DMS79 treated with DMSO at 0.1 percent for 48 hours (cell line): ENCODE measurements at places on chromosomes 6 and 20.

DNA sequence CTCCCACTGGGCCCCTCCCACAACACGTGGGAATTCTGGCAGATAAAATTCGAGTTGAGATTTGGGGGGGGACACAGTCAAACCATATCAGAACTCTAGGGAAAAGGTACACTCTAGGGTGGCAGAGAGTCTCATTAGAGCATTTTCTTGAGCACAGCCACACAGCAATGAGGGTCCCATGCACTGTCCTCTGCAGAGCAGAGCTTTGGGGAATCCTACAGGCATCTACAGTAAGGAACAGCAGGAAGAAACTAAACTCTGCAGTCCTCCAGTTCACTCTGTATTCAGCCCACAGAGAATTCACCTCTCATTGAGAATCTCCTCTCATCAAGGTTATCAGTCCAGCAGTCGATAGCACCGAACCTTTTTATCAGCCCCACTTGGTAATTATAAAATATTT lies 438.6 kb upstream of the NOX3 start:
- DNase-seq, result no peak

GRCh38 chr6:44245912-44246662 lies 814 bp upstream of the HSP90AB1 start:
- DNase-seq, result peak; percentile 88

GRCh38 chr6:40912158-40912946 lies 126.7 kb downstream of the UNC5CL start:
- DNase-seq, result peak; percentile 94

DNA sequence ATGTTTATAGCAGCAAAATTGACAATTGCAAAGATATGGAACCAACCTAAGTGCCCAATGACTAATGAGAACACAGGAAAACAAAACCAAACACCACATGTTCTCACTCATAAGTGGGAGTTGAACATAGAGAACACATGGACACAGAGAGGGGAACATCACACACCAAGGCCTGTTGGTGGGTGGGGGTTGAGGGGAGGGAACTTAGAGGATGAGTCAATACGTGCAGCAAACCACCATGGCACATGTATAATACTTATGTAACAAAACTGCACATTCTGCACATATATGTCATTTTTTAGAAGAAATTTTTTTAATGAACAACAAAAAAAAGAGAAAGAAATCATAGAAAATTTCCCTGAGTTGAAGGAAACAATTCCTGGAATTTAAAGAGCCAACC lies 3.9 kb downstream of the EPM2A start:
- DNase-seq, result no peak

- no peak for DNase-seq
Measured at GRCh38 chr6:134532694-134533624, 215.0 kb upstream of the SGK1 start.

DNA sequence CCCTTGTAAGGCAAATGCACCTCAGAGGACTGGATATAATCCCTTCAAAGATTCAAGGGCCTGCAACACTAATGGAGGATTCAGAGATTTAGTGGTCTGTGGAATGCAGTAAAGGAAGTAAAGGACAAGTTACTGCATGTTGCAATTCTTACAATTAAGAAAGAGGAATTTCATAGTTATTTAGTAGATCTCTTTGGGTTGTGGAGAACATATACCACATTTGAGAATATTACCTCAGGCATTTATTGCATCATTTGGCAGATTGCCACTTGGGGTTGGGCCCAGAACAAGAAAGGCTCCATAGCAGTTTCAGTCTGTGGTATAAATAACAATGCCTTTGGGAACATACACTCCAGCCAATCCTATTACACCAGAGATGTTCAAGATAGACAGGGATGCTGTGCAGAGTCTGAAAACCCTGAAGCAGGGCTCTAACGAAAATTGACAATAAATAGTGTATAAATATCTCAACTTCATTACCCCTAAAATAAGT lies 20.9 kb upstream of the EPM2A start:
- DNase-seq, result peak; percentile 81

DNA sequence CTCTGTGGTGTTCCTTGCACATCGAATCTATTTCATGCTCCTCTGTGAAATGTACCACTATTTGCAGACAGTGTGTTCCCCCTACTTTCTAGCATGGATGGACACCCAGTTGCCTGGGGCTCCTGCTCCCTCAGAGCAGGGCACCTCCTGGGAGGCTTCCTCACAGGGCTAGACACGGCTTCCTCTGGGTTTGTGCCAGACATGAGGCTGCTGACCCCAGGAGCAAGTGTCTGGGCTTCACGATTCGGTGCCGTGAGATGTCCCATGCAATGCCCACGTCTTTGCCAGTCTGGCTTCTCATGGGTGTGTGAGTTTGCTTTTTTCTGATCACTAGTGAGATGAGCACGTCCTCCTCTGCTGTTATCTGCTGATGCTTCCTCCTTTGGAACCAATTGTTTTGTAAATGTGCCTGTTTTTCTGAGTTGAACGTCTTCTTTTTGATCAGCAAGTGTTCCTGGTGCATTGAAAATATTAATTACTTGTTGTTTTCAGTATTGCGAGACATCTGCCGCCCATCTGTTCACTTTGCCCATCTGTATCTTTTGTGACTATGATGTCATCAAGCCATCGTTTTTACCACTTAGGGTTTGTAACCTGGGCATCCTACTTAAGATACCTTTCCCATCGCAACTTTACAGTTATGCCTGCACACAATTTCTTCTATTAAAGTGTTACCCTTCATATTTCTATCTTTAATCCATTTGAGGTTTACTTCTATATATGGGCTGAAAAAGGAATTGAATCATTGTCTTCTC lies 92.0 kb downstream of the TTLL2 start:
- no peak for DNase-seq

GRCh38 chr6:15522026-15522425 lies 140.8 kb downstream of the DTNBP1 start:
- no peak for DNase-seq

DNA sequence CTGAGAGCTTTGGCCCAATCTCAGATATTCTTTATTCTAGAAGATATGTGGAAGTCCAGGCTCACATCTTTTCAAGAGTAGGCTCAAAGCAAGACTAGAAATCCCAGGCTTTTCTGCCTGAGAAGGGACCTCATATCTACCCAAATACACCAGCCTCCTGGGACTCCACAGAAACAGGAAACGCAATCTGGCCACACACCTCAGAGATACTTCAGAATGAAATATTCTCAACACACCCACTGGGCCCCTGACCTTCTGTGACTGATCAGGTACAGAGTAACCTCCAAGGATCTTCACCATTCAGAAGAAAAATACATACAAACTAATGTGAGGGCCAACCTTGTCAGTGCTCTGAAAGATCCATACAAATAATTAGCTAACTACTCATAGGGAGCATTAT lies 183.2 kb downstream of the HIVEP2 start:
- no peak for DNase-seq

GRCh38 chr6:127190552-127190951 lies 72.1 kb downstream of the RSPO3 start:
- DNase-seq, result no peak

GRCh38 chr20:44129911-44130718 lies 56.9 kb downstream of the JPH2 start:
- no peak for DNase-seq

DNA sequence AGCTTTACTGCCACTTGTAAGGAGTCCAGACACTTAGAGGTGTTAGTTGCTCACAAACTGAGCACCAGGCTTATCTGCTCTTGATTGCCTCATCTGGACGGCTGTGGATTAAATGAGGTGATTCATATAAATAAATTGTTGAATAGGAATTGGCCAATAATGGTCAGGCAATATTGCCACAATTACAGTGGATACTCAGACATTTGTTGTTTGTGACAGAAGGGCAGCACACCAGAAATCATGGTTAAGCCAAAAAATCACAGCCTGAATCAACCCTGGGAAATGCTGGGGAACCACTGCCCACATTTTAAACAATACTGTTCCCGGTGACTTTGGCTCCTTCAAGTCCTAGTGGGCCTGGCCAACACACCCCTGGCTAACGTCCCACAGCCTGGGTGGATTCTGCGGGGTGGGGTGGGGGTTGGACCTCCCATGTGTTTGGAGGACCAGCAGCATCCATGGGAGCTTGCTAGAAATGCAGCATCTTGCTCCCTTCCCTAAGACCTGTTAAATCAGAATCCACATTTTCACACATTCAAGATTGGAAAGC lies 29.5 kb upstream of the SPDEF start:
- no peak for DNase-seq

DNA sequence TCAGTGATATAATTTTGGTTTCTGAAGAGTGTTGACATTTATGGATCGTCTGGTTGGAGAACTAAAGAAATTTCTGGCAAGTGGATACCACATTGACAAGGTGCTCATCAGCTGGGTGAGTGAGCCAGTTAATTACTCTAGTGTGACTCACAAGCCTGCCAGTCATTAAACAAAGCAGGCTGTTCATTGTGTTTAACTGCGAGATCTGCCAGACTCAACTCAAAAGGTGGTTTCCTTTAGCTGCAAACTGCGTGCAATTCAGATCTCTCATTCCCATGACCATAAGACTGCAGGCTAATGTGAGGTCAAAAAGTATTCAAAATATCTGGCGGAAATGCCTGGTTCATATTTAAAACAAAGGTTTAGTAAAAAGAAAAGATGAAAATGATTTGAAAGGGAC lies 32.5 kb upstream of the IYD start:
- peak; percentile 37 for DNase-seq

GRCh38 chr6:19354181-19354580 lies 483.0 kb upstream of the ID4 start:
- DNase-seq, result no peak

DNA sequence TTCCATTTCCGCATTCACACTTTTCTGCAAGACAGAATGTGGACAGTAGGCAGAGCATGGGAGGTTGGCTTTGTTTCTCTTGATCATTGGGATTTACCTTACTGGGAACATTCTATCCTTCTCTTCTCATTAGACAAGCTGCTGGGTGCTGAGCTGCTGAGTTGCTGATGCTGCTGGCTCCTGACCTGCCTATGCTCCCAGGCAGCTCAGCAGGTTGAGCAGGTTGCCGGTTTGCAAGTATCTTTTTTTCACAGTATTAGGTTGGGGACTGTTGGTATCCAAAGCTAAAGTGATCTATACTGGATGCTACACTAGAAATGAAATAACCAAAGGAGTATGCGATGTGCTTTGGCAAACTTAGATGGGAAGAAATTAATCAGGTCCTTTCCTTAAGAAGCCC lies 23.7 kb upstream of the ADGRF4 start:
- DNase-seq, result no peak

DNA sequence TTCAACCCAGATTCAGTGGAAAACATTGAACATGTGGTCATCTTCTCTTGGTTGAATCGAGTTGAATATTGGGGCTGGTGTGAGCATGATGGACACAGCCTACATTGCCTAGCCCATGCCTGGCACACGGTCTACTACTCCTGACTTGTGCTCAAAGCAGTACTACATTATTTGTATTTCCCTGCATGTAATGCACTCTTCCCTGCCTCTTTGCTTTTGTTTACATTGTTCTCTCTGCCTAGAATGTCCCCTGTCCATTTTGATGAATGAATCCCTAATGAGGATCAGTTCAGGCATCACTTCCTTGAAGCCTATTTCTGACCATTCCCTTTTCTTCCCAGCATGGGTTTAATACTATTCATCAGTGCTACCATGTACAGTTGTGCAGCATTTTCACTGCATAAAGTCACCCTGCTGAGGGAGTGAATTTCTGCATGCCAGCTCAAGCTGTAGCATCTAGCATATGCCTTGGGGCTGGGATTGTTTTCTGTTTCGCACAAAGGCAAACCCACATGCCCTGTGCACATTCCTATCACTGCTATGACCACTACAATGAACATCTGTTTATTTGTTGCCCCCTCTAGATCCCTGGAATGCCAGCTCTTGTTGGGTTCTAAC lies 75.3 kb upstream of the CCN6 start:
- DNase-seq, result no peak

GRCh38 chr6:129709196-129709768 lies 695 bp downstream of the ARHGAP18 start:
- no peak for DNase-seq

DNA sequence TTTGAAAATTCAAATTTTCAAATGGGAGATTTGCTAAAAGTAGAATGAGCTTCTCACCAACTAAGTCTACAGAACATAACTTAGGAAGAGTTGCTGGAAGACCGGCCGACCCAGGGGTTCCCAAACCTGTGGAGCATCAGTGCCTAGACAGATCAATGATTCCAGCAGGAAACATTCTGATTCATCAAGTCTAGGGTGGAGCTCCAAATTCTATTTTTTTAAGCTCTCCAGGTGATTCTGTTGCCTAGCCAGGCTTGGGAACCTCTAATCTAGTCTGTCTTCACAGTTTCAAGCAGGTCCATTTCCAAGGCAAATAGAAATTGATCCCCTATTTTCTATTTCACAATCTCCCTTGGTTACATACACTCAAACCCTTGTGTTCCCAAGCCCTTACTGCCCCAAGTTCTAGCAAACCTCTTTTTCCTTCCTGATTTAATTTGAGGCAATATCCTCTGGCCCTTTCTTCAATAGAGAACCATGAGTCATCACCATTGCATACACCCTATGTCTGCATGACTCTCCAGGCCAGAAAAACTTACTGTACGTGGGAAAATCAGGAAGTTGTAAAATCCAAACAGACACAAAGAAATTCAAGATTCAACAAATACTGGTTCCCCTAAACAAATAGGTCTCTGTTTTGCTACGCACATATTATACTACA lies 8.9 kb downstream of the ATXN1 start:
- DNase-seq, result no peak

DNA sequence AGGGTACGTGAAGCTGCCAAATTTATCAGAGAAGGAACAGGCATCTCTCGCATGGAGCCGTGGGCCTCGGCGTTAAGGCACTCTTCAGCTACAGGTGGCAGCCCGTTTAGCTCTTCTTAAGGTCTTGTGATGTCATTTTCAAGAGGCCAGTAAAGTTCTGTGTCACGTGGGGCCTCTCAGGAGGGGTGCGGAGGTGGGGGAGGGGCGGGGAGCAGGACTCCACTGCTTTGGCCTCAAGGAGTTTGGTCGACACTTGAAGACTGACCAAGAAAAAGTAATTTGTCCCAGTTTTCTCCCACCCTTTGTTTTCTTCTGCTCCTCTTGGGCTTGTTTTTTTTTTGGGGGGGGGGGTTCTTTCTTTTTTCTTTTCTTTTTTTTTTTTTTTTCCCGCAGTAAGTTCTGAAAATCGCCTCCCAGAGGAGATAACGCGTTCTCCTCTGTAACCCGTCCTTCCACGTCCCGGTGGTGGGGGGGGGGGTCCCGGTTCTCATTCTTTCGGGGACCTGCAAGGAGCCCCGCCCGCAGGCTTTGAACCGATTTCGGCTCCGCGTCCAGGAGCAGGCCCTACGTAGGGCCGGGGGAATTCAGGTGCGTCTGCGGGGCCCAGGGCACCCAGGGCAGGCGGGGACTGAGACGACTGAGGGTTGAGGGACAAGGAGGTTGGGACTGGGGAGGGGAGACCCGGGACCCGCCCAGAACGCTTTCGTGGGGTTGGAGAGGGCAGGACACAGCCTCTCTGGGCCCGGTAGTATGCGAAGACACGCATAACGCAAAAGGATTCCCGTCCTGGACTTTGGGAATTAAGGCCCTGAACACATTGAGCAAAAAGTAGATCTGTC lies 26.0 kb downstream of the GPX6 start:
- DNase-seq, result no peak

- no peak for DNase-seq
Measured at GRCh38 chr6:127971386-127971785, 70.5 kb upstream of the THEMIS start.

- no peak for DNase-seq
Measured at GRCh38 chr6:52834481-52834880, 6.1 kb downstream of the GSTA5 start.
